Upper lobe of right lung (tissue), 1 donor: ENCODE measurements at places on chromosomes 3 and 15.

DNA sequence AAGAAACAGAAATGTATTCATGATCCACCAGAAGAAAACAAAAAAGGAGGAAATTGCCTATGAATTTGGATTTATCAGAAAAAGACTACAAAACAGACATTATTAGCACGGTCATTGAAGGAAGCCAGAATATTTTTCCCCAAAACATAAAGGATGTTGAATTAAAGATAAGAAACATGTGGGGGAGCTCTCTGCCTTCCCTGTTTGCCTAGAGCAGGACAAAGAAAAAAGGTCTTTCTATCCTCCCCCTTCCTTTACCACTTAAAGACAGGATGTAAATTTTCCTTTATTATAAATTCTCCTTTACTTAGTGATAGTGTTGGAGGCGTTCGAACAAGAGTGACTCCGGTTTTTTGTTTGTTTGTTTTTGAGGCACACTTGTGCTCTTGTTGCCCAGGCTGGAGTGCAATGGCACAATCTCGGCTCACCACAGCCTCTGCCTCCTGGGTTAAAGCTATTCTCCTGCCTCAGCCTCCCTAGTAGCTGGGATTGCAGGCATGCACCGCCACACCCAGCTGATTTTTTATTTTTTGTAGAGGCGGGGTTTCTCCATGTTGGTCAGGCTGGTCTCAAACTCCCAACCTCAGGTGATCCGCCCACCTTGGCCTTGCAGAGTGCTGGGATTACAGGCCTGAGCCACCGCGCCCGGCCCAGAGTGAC, 14.9 kb upstream of the RPN1 start:
- DNase-seq = no peak

GRCh38 chr3:54801977-54802376, 125.9 kb downstream of the LRTM1 start:
- no peak for DNase-seq

GRCh38 chr15:90291679-90292356, 26.3 kb downstream of the NGRN start:
- peak; percentile 69 for DNase-seq

- DNase-seq = no peak
These were observed 58.2 kb downstream of the HEG1 start for GRCh38 chr3:124997303-124998246.

DNA sequence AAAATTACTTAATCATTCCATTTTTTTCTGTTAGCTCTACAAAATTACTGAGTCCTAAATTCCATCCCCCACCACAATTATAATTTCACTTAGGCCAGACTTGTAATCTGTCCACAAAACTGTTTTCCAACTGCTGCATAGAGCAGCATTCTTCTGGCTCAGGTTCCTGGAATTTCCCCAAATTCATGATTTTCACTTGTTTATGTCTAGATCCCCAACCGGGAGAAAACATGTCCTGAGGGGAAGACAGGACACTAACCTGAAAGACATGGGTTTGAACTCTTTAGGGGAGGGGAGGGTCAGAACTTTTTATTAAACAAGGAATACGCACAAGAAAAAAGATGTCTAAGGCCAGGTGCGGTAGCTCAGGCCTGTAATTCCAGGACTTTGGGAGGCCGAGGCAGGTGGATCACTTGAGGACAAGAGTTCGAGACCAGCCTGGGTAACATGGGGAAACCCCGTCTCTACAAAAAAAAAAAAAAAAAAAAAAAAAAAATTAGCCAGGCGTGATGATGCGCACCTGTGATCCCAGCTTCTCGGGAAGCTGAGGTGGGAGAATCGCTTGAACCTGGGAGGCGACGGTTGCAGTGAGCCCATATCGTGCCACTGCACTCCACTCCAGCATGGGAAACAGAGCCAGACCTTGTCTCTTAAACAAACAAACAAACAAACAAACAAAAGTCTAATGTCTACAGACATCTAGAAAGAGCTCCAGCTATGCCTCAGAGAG, 1.5 kb downstream of the ETFA start:
- DNase-seq = no peak
